MG63 (cell line): ENCODE measurements at places on chromosomes 11 and 22. TPM values are rescaled to one million over a fixed set of nuclear protein-coding genes. Genes with fewer than 3 reads are reported as not detected.

GRCh38 chr11:2561696-2562581 is 117.1 kb downstream of the KCNQ1 start:
- no peak for DNase-seq

DNA sequence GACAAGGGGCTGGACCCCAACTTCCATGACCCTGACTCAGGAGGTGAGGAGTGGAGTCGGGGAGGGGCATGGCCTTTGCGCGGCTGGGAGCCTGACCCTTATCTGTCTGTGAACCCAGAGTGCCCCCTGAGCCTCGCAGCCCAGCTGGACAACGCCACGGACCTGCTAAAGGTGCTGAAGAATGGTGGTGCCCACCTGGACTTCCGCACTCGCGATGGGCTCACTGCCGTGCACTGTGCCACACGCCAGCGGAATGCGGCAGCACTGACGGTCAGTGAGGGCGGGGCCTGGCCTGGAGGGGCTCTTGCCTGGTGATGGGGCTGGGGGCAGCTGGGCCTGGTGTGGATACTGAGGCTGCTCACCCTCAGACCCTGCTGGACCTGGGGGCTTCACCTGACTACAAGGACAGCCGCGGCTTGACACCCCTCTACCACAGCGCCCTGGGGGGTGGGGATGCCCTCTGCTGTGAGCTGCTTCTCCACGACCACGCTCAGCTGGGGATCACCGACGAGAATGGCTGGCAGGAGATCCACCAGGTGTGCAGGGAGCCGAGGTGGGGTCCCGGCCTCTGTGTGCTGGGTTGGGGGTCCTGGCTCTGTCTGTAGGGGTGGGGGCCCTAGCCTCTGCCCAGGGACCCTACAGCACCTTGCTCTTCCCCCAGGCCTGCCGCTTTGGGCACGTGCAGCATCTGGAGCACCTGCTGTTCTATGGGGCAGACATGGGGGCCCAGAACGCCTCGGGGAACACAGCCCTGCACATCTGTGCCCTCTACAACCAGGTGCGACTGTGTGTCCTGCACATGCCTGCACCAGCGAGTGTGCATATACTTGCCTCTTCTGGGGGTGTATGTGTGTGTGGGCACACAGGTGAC is 6.3 kb downstream of the SHANK3 start:
- no peak for DNase-seq

DNA sequence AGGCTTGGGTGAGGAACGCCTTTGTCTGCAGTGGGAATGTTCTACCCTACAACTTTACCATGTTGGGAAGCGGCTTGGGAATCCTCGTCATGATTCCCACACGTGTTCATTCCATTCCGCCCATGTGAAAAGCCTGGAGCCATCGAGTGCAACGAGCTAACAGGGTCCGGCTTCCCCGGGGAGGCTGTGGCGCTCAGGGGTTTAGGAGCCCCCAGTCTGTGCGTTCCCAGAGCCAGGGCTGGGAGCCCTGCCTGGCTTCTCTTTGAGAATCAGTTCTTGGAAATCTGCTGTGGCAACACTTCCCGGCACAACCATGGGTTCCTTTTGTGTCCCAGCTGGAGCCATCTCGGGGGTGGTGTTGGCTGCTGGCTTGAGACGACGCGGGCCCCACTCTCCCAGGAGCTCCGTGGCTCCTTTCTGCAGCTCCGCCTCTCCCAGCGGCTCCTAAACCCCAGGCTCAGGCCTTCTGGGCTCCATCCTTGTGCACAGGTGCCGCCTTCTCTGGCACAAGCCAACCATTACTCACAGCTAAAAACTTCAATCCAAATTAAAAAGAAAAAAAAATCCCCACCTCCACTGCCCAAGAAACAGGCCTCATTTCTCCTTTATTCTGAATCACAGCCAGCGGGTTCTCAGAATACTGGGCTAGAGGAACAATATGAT is 18.7 kb upstream of the PPFIA1 start:
- DNase-seq = peak; percentile 42

DNA sequence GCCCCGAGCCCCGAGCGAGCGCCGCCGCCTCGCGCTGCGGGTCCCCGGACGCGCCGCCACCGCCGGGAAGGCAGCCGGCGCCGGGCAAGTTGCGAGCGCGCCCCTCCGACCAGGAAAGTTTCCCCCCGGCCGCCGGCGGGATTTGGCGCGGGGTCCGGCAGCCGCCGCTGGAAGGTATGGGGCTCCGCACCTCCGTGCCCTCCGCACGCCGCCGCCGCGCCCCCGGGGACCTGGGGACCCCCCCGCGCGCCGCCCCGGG is 281 bp downstream of the TSPAN18 start:
- DNase-seq = no peak

The MIOX gene
- 0.35 TPM in 1 of 2 replicates, not detected in the other for total RNA-seq

The DAGLA gene
- 1.3 and 1.4 TPM in 2 replicates for total RNA-seq
